ENCODE measurements at places on chromosomes 1 and 21. TPM values are rescaled to one million over a fixed set of nuclear protein-coding genes. Genes with fewer than 3 reads are reported as not detected.

- H3K27me3 ChIP-seq, result no peaks in the 10 kb centered on the region
- no peak overlapping the region for H3K4me3 ChIP-seq
- no peak overlapping the region for H3K27ac ChIP-seq
- H3K36me3 ChIP-seq, result no peaks in the 10 kb centered on the region
- DNase-seq, result peak; percentile 21
Observed at GRCh38 chr1:172863031-172863430, 187.7 kb downstream of the TNFSF18 start.

- DNase-seq, result no peak
- H3K27me3 ChIP-seq, result no peaks in the 10 kb centered on the region
- H3K27ac ChIP-seq, result no peak overlapping the region
- H3K36me3 ChIP-seq, result no peaks in the 10 kb centered on the region
- H3K4me3 ChIP-seq, result no peak overlapping the region
Observed at GRCh38 chr1:26630634-26631033, 65.2 kb upstream of the ARID1A start.

GRCh38 chr21:44460441-44460755 lies 5.1 kb downstream of the LRRC3 start:
- H3K27ac ChIP-seq, result no peak overlapping the region
- DNase-seq, result no peak
- no peaks in the 10 kb centered on the region for H3K27me3 ChIP-seq
- no peaks in the 10 kb centered on the region for H3K36me3 ChIP-seq
- no peak overlapping the region for H3K4me3 ChIP-seq

GRCh38 chr1:24435782-24436365 lies 20.3 kb downstream of the NIPAL3 start:
- H3K4me3 ChIP-seq, result no peak overlapping the region
- peaks cover 4% of the 10 kb centered on the region for H3K36me3 ChIP-seq
- H3K27ac ChIP-seq, result no peak overlapping the region
- DNase-seq, result no peak

DNA sequence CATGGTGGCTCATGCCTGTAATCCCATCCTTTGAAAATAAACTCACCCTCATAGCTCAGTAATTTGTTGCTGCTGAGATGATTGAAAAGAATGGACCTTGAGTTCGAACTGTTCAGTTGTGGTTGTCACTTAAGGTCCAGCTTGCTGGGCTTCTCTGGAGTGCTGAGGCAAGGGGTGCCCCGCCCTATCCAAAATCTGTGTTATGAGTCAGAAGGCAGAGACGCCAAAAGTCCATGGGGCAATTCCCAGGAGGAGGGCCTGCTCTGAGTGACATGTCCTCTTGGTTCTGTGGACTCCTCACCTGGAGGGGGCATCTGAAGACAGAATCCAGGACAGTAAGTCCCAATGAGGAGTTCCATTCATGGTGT lies 64.8 kb downstream of the MYOM3 start:
- no peak overlapping the region for H3K4me3 ChIP-seq
- H3K36me3 ChIP-seq, result no peaks in the 10 kb centered on the region
- no peak overlapping the region for H3K27ac ChIP-seq
- peaks cover 13% of the 10 kb centered on the region for H3K4me1 ChIP-seq

GRCh38 chr1:14899686-14900085 lies 253.9 kb upstream of the TMEM51 start:
- DNase-seq, result no peak
- H3K4me3 ChIP-seq, result no peak overlapping the region
- no peaks in the 10 kb centered on the region for H3K27me3 ChIP-seq
- no peaks in the 10 kb centered on the region for H3K4me1 ChIP-seq
- no peaks in the 10 kb centered on the region for H3K36me3 ChIP-seq

GRCh38 chr1:246454655-246455054 lies 52.4 kb downstream of the SMYD3 start:
- no peak overlapping the region for H3K4me3 ChIP-seq
- H3K27me3 ChIP-seq, result no peaks in the 10 kb centered on the region
- H3K4me1 ChIP-seq, result no peaks in the 10 kb centered on the region
- H3K27ac ChIP-seq, result no peak overlapping the region
- H3K36me3 ChIP-seq, result no peaks in the 10 kb centered on the region

GRCh38 chr1:41322835-41323234 lies 38.4 kb upstream of the FOXO6 start:
- no peaks in the 10 kb centered on the region for H3K36me3 ChIP-seq
- peak; percentile 23 for DNase-seq
- no peaks in the 10 kb centered on the region for H3K4me1 ChIP-seq
- no peak overlapping the region for H3K27ac ChIP-seq

DNA sequence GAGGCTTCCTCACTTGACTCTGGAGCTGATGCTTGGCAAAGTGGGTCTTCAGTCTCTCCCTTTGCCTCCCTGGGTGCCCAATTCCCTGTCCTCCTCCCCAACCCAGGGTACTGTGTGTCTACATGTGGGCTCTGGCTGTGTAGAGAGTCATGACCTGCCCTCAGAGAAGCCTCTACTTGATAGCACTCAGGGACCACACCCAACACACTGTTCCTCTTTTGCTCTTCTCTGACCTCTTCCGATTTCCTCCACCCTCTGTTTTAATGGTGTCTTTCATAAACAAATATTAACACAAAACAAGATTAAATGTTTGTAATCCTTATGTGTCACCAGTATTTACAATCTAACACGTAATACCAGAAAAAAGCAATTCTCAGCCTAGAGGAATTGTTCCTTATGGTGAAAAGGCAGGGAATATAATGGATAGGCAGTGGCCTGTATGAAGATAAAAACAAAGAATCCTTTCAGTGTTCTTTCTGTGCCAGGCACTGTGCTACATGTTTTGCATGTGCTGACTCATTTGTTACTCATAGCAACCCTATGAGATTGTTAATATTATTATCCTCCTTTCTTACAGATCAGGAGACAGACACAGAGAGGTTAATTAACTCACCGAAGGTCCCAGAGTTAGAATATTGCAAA lies 58.2 kb downstream of the HSD3B1 start:
- no peak for DNase-seq
- no peaks in the 10 kb centered on the region for H3K4me1 ChIP-seq
- no peaks in the 10 kb centered on the region for H3K27me3 ChIP-seq
- no peak overlapping the region for H3K27ac ChIP-seq
- H3K36me3 ChIP-seq, result no peaks in the 10 kb centered on the region
- H3K4me3 ChIP-seq, result no peak overlapping the region

DNA sequence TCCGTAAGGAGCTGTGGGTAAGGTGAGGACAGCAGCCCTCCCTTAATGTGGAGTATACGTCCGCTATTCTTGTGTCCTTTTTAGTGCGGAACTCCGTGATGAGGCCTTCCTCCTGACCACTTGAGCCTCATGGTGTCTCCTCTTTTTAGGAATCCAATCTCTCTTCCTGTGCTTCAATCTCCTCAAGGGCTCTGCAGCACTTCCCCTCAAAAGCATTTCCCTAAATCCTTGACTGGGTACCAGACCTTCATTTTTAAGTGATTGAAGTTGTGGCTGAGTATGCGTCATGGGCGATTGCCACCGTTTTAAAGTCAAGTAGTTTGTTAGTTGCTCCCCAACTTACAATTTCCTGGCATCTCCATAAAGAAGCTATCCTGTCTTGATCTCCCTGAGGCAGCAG lies 62.8 kb downstream of the SAMSN1 start:
- no peaks in the 10 kb centered on the region for H3K27me3 ChIP-seq
- DNase-seq, result no peak
- no peak overlapping the region for H3K27ac ChIP-seq
- no peaks in the 10 kb centered on the region for H3K4me1 ChIP-seq
- H3K36me3 ChIP-seq, result no peaks in the 10 kb centered on the region

DNA sequence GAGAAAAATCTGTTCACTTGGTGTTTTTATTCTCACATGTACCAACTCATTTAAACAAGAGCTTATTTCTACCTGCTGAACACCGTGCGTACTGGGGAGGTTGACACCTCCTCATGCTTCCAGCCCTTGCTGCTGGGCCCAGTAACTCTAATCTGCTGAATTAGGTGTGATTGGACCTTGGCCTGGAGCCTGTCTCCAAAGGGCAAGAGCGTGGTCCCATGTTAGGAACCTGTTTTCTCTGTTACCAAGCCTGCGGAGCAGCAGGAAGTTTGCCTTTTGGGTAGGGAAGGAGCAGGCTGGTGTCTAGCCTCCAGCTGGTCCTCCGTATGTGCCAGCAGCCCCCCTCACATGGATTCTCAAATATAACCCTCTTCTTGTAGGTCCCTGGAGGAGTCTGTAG lies 10.9 kb upstream of the SLC27A3 start:
- peaks cover 27% of the 10 kb centered on the region for H3K36me3 ChIP-seq
- DNase-seq, result no peak
- no peak overlapping the region for H3K4me3 ChIP-seq
- H3K27ac ChIP-seq, result no peak overlapping the region
- no peaks in the 10 kb centered on the region for H3K4me1 ChIP-seq

DNA sequence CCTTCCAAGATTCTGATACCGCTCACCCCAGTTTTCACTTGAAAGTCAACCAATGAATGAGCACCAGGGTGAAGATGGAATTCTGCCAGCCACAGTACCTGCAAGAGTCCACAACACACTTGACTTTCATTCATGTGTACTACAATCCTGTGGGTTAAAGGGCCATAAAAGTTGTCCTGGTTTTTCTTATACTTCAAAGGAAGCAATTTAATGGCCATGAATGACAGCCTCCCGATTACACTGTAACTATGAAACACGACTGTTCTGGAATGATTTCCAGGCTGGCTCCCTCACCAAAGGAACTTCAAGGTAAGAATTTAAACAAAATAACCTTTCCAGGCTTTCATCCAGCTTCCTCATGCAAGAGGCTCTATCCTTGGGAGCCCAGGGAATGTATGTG lies 502.8 kb downstream of the SMYD3 start:
- H3K4me1 ChIP-seq, result peaks cover 12% of the 10 kb centered on the region
- no peaks in the 10 kb centered on the region for H3K27me3 ChIP-seq
- H3K36me3 ChIP-seq, result no peaks in the 10 kb centered on the region
- H3K27ac ChIP-seq, result no peak overlapping the region
- DNase-seq, result no peak

DNA sequence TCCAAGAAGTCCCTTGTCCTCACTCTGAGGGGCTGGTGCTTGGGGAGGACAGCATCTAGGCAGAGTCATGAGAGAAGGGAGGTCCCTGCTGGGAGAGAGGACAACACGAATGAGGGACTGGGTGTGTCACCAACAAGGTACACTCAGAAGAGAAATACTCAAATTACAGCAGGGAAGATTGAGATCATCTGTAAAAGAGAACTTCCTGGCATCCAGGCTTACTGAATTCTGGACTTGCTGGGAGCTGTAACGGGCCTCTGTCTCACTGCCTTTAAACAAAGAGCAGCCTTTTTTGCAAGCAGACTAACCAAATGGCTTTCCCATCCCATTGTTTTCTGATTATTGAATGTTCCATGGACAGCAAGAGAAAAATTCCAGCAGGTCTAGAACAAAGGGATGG lies 195.7 kb upstream of the RAB4A start:
- H3K27ac ChIP-seq, result no peak overlapping the region
- H3K36me3 ChIP-seq, result no peaks in the 10 kb centered on the region
- no peak for DNase-seq
- H3K27me3 ChIP-seq, result no peaks in the 10 kb centered on the region
- no peak overlapping the region for H3K4me3 ChIP-seq

The GOLT1A gene
- not detected for total RNA-seq

The CFHR3 gene
- total RNA-seq, result 0.26 TPM

The KLHDC7A gene
- total RNA-seq, result not detected

The ADAMTSL4 gene
- total RNA-seq, result 13.0 TPM

The SLAMF7 gene
- not detected for total RNA-seq

The LRRC7 gene
- not detected for total RNA-seq

The PLPPR5 gene
- total RNA-seq, result not detected

The TMCC2 gene
- total RNA-seq, result 6.9 TPM

The UBE2U gene
- not detected for total RNA-seq
